ENCODE measurements at places on chromosomes 5 and 9. TPM values are rescaled to one million over a fixed set of nuclear protein-coding genes. Genes with fewer than 3 reads are reported as not detected.

HABP4 gene
- 5.0 TPM for total RNA-seq

CDH9 gene
- not detected for total RNA-seq

DNA sequence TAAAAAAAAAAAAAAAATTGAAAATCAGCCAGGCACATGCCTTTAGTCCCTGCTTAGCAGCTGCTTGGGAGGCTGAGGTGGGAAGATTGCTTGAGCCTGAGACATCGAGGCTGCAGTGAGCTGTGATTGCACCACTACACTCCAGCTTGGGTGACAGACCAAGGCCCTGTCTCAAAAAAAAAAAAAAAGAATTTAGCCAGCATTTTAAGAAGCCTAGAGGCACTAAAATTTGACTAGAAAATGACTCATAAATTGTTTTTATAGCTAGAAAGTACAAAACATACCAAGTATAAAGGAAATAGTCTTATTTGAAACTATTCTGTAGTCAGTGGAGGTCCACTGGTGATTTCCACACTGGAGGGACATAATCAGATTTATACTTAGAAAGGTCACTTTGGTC is 17.5 kb downstream of the LRRC70 start:
- no peak for DNase-seq
- H3K27ac ChIP-seq, result no peak overlapping the region
- H3K36me3 ChIP-seq, result no peaks in the 10 kb centered on the region
- no peaks in the 10 kb centered on the region for H3K27me3 ChIP-seq
- no peak overlapping the region for H3K4me3 ChIP-seq

DNA sequence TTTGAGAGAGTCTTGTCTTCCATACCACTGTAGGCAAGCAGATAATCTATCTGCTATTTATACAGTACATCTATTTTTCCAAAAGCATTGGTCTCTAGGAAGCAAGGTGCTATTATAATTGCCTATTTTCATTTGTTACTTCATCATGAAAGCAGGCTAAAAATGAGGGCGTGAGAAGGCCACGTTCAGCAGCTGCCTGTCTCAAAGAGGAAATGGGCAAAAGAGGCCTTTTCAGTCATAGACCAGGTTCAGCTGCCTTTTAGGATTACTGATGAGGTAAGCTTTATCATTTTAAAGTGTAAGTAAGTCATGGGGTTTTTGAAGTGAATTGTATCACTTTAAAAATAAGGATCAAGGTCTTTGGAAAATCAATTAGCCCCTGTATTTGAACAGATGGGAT is 1091.1 kb upstream of the DMAC1 start:
- no peaks in the 10 kb centered on the region for H3K36me3 ChIP-seq
- no peak overlapping the region for H3K27ac ChIP-seq
- DNase-seq, result no peak
- H3K4me3 ChIP-seq, result no peak overlapping the region
- H3K4me1 ChIP-seq, result no peaks in the 10 kb centered on the region

- H3K4me1 ChIP-seq, result no peaks in the 10 kb centered on the region
- no peak overlapping the region for H3K27ac ChIP-seq
- H3K4me3 ChIP-seq, result no peak overlapping the region
- no peak for DNase-seq
Measured at GRCh38 chr5:34685485-34686165, 29.5 kb downstream of the RAI14 start.

All from right lobe of liver (tissue), 6 donors.